Adipocyte (in vitro differentiated cells): ENCODE measurements at places on chromosomes 5 and 9.

DNA sequence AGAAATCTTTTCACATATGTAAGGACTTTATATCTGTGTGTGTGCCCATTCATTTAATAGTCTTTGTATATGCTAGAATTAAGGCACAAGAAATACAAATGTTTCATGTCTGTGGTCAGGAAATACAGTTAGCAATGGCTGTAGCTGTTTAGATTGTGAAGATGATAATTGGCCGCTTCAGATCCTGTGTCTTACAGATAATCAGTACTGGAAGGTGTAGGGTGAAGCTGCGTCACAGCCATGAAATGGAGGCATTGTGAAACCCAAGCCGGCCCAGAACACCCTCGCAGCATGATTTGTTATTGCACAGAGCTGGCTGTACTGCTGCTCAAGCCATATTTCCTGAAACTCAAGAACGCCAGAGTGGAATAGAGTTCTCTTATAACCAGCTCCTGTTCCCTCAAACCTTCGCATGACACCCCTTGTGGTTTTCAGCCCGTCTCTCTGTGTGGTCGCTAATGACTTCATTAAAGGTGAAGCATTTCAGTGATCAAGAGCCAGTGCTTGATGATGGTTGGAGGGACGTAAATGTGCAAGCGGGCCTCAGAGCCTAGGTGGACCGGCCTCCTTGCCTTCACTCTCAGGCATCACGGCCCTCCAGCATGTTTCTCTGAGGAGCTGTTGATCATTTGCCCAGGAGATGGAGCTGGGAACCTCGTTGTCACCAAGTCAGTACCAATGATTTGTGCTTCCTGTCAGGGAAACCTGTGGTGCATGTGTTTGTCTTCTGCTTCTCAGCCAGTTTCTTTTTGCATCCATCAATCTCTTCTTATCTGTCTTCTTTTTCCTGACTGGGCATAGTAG lies 80.1 kb downstream of the F2RL2 start:
- DNase-seq = no peak

DNA sequence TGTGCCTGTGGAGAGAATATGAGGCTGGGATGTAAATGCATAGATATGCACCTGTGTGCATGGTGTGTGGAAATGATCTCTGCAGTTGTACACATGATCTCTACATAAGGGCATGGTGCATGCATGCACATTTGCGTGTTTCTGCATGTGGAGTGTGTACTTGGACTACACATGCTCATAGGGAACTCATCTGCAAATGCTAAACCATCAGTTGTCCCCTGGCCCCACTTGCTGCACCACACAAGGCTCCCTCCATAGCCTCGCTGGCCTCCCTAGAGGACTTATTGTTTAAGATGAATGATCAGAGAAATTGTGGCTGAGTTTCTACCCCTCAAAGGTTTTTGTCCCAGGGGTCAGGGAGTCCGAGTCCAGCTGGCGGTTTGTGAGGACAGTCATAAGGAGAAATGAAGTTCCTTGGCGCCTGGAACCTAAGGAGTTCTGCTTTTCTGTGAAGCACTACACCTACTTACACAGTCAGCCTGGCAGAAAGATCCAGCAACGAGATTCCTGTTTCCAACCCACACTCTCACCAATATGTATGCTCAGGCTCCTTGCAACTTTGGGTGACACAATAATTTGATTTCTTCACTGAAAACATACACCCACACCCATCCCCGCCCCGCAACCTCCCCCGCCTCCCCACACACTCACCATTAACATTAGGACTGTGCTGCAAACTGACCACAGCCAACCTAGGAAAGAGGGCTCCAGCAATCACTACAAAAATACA lies 79.9 kb upstream of the CPEB4 start:
- no peak for DNase-seq

DNA sequence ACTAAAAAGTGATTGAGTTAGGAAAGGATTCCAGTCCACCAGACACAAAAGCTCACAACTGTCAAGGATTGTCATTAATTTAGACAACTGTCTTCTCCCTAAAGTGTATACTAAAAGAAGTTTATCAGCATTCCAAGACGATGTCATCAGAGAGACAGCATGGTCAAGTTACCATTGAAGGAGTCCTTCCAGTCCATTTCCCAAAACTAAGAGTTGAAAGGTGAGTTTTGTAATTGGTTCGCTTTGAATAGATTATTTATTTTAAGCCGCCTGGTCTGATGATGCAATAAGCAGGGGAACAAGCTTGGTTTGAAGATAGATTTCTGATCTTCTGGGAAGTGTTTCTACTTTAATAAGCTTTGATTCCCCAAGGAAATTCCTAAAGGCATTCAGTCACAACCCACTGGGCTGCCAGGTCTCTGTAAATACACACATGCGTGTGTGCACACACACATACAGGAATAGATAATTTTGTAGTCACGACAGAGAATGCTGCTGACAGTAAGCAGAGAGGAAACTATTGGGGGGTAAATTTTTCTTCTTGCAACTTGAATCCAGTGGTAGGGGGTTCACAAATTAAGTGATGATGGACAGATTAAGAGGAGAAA lies 234.8 kb downstream of the PIK3R1 start:
- no peak for DNase-seq

DNA sequence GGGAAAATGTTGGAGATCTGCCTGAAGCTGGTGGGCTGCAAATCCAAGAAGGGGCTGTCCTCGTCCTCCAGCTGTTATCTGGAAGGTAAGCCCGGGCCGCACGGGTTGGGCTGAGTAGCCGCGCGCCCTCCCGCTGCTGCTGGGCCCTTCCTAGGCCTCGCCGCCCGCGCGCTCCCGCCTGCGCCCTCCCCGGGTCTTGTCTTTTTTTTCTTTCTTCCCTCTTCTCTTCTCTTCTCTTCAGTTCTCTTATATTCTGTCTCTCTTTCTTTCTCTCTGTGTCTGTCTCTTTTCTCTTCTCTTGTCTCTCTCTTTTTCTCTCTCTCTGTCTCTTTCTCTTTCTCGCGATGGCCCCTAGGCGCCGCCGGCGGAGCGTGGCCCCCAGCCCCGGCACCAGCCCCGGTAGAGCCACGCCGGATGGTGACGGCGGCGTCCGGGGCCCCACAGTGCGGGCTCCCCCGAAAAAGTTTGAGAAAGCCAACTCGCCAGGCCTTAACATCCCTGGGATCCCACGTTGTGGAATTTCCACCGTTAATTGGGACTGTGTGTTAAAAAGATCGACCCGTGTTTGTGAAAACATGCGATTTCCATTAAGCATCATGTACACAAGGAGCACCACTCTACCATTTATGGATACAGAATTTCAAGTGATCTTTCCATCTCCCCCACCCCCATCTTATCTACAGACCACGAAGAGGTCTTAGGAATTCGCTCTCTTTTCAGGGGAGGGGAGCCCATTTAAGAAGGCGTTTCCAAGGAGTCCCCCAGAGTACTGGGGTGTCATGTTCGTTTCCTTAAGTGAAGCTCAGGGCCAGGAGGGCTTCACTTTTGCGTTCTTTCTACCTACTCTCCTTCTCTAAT lies 616 bp downstream of the ABL1 start:
- DNase-seq = peak; percentile 65

DNA sequence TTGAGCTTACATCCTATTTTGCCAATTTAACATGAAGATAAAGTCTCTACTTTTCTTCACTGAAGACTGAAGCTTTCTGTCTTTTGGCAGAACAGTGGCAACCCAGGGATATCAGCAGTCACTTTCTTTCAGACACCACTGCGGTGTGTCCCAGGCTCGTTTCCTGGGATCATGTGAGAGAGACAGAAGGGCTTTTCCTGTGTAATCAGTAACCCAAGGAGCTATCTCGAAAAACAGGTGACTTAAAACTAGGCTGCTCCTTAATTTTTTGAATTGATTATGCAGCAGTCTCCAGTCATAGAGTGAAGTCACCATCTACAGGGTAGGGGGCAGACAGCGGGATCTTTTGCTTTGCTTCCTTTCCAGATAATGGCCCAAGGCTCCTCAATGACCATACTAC lies 68.5 kb downstream of the ZNF462 start:
- no peak for DNase-seq

GRCh38 chr5:131382407-131383395 lies 118.8 kb downstream of the CDC42SE2 start:
- no peak for DNase-seq

DNA sequence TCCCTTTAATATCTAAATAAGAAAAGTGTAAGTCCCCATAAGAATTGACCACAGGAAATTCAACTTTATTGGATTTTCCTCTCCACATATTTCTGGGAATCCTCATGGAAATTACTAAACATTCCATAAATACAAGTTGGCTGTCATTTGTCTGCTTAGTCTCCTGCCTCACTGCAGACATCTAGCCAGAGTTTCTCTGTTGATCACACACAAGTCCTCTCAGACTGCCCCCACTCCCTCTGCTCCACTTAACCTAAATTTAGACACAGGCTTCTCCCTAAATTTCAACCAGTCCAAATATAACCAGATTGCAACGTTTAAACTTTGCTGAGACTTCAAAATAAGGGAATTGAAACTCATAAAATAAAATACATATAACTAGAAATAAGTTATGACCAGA lies 982.1 kb downstream of the DTWD2 start:
- no peak for DNase-seq

- no peak for DNase-seq
Observed at GRCh38 chr5:60024104-60024503, 130.6 kb upstream of the PDE4D start.
